ENCODE measurements at places on chromosomes 3 and 15.

GRCh38 chr3:52283306-52283705 lies 4.3 kb upstream of the GLYCTK start:
- DNase-seq: no peak

DNA sequence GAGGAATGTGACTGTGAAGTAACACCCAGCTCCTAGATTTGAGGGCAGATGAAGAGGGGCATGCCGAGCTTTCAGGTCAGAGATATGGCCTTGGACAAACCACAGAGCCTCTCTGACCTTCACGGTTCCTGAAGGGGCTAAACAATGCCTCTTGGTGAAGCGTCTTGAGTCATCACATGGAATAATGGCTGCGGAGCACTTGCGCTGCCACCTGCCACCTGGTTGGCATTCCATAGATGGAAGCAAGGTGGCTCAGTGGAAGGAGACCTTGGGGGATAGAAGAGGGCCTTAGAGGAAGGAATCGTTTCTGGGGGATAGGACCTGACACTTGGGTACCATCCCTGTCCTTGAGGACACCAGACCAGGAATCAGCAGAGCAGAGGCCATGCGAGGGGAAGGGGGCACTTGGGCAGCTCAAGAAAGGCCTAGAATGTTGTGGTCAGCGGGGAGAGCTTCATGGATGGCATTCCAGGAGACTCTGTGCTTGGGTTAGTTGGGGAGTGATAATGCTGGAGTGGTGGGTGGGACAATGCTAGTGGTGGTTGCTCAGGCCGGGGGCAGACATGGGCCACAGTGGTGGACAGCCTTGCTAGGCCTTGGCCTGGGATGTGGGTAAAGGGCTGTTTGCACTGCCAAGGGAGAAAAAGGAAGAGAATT lies 12.6 kb downstream of the MRAS start:
- DNase-seq: no peak

DNA sequence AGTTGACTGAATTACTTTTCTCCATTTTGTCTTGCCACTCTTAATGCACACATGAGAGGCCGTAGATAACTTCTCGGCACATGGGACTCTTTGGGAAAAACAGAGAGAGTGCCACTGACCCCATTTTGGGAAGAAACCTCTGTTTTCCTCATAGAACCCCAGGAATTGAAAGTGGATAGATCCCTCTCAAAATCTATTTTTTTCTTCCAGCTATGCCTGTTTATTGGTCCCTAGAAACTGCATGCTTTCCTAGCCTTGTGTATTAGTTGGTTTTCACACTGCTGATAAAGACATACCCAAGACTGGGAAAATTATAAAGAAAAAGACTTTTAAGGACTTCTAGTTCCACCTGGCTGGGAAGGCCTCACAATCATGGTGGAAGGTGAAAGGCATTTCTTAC lies 23.7 kb upstream of the TMEM45A start:
- DNase-seq: no peak

DNA sequence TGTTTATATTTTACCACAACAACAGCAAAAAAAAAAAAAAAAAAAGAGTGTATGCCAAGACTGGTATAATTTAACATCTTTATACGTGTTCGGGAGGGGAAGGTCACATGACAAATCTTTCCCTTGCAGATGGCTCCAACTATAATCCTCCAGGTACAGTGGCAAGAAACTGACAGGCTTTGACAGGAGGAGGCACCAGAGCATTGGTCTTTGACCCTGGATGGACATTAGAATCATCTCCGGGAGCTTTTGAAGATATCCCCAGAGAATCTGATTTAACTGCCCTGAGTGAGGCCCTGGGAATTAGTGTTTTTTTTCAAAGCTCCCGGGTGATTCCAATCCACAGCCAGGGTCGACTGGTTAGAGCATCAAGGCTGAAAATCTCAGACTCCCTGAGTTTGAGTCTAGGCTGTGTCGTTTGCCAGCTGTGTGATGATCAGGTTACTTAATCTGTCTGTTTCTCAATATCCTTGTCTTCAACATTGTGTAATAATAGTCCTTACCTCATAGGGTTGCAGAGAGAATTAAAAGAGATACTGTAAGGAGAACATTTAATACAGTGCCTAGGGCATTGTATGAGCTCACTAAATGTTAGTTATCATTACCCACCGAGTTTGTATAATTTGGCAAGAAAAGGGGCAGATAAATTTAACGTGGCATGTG lies 8.9 kb upstream of the SEMA5B start:
- no peak for DNase-seq

DNA sequence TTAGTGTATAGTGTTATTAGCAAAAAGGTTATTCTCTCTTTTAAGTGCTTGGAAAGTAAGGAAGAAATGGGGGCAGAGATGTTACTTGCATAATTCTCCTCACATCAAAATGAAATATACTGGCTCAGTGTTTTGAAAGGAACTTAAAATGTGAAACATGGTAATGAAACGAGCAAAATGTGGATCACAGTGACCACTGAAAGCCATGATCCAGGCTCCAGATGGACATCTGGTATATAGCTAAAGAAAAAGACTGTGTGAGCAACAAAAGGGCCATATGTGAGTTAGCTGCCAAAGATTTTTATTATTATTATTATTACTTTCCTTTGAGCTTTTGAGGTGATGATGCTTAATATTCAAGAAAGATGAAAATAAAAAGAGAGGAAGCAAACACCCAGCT lies 89.6 kb downstream of the GAP43 start:
- no peak for DNase-seq

Data from Right ventricle myocardium superior (tissue), 1 donor.